ENCODE measurements at places on chromosomes 4 and X.

- DNase-seq = peak; percentile 60
Measured at GRCh38 chr4:136864604-136865185, 667.6 kb downstream of the PCDH18 start.

- DNase-seq = no peak
Measured at GRCh38 chrX:39456894-39457604, 640.7 kb downstream of the BCOR start.

- DNase-seq = no peak
Measured at GRCh38 chrX:96705905-96706304, 21.3 kb downstream of the DIAPH2 start.

DNA sequence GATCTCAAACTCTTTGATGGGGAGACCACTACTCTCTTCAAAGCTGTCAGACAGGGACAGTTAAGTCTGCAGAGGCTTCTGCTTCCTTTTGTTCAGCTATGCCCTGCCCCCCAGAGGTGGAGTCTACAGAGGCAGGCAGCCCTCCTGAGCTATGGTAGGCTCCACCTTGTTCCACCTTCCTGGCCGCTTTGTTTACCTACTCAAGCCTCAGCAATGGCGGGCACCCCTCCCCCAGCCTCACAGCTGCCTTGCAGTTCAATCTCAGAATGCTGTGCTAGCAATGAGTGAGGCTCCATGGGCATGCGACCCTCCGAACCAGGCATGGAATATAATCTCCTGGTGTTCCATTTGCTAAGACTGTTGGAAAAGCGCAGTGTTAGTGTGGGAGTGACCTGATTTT is 42.1 kb upstream of the UGT2B10 start:
- no peak for DNase-seq

GRCh38 chr4:85029453-85029852 is 63.0 kb upstream of the WDFY3 start:
- DNase-seq = no peak

DNA sequence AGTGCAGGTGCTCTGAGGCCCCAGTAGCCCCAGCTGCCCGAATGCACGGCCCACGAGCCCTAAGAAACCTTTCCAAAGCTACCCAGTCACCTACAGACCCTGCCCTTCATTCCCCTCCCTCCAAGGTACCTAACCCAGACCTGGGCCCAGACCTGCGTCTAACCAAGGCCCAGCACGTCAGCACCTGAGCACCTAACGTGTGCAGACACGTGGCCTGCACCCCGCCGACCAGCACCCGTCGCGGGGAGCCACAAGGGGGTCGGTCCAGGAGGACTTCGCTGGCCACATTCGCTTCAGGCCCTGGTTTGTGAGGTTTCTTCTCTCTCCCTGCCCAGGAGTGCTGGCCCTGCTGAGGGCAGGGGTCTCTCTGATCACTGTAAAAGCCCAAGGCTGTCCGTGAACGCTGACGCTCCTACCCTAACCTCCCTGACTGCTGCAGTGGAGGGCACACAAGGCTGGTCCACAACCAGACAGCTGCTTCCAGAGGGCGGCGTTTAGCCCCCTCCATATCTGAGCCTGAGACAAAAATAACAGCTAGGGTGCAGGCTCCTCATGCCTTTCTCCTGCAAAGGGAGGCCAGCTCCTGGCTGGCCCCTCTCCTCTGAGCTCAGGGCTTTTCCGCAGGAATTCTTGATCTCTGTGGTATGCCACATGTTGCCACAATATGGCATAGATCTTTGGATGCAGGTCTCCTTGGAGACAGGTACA is 31.8 kb downstream of the WDR1 start:
- no peak for DNase-seq

- DNase-seq = no peak
Measured at GRCh38 chr4:3219761-3220475, 29.0 kb upstream of the MSANTD1 start.

DNA sequence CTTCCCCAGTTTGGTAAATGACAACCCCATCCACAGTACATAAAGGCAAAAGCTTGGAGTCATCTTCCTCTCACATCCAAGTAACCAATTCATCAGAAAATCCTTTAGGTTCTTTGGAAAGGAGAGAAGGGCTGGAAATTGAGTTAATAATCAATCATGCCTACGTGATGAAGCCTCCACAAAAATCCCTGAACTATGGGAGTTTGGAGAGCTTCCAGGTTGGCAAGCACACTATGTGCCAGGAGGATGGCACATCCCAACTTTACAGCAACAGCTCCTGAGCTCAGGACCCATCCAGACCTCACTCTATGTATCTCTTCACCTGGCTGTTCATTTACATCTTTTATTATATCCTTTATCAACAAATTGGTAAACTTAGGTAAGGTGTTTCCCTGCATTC is 98.9 kb downstream of the IQCM start:
- DNase-seq = no peak

All from HCEC 1CT (cell line).